ENCODE measurements at places on chromosomes 2 and 18.

DNA sequence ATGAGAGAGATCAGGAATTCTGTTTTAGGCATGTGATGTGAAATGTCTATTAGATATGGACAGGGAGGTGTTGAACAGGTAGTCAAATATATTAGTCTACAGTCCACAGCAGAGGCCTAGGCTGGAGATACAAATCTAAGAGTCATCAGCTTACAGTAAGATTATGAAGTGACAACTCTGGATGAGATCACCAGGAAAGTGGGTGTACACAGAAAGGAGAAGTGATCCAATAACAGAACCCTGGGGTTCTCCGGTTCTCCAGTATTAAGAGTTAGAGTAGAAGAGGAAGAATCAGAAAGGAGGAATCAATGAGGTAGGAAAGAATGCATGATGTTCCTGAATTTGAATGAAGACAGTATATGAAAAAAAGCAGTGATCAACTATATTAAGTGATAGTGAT is 362.3 kb downstream of the FIGN start:
- no peak for DNase-seq

DNA sequence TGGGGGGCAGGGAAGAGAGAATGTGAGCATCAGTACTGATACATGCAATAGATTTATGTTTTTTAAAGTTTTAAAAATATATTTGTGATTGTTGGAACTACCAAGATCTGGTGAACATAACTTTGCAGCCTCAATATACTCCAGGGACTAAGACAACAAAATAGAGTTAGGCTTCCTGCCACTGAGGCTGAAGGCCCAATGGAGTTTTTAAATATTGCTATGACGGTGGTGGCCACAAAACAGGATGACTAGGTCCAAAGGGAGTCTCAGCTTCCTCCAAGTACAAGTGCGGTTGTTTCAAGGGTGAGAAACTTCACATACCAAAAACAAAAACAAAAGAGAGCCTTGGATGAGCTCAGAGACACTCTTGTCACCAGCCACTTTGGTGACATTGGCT is 72.9 kb downstream of the CCBE1 start:
- no peak for DNase-seq

DNA sequence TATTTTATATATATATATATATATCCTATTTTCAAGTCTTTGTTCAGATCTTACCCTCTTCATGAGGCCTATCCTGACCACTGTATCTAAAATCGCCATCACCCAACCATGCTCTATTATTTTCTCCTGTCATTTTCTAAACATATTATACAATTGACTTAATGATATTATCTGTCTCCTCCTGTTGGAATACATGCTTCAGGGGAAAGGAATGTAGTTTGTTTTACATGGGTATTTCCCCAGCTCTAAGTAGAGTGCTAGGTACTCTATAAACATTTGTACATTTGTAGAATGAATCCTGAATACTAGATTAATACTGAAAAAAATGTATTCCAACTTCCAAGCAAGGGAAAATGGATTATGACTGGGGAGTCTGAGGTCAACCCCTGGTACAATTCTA is 26.2 kb downstream of the TTC21B start:
- no peak for DNase-seq

DNA sequence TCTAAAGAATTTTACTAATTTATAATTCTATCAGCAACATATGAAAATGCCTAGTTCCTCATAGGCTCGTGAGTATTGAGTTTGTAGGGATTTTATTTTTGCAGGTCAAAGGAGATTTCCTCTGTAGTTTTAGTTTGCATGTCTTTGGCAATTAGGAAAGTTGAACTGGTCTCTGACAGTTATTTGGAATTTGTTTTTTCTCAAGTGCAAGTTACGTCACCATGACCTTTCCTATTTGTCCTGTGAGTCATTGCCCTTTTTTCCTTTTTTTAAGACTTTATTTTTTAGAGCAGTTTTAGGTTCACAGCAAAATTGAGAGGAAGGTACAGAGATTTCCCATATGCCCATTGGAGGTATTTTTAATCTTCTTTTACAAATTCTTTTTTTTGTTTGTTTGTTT is 29.0 kb downstream of the RAMP1 start:
- no peak for DNase-seq

GRCh38 chr2:25419678-25420242 is 78.0 kb upstream of the DNMT3A start:
- no peak for DNase-seq

- DNase-seq = no peak
Observed at GRCh38 chr2:26223018-26223417, 21.4 kb downstream of the HADHA start.

- DNase-seq = no peak
Observed at GRCh38 chr2:229370509-229370908, 99.4 kb upstream of the PID1 start.

Measured in pancreas (tissue), 10 donors.